NCI-H2227 treated with DMSO at 0.1 percent for 48 hours (cell line): ENCODE measurements at places on chromosomes 6 and 20.

DNA sequence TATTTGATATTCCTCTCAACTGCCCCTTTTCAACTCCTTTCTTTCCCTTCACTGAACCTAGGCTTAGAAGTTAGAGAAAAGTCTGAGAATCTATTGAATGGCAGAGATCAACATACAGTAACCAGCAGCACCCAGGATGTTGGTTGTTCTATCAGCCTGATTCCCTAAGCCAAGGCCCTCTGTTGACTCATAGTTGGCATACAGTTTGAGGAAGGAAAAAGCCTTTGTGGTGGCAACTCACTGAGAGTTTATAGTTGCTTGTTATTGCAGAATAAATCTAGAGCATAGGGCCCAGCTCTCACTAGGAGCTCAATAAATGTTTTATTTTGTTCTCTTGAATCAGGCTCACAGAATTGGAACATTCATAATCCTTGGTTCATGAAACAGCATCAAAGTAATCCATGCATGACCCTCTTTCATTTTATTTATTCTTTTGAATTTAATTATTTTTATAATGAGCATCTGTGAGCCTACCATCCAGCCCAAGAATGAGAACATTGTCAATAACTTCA, 119.1 kb upstream of the ADGRF1 start:
- DNase-seq: no peak

DNA sequence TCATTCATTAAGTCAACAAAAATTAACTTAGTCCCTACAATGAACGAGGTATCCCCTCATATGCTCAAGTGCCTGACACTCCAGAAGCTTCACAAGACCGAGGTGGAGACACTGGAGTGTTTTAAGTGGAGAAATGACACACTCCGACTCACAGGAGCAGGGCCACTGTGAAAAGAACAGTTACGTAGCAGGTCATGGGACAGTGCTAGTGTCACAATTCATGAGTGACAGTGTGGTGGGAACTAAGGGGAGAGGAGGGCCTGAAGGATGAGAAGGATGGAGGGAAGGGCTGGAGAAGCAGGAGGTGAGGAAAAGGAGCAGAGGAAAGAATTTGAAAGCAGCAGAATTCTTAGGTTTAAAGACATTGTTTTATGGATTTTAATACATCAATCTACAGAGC, 1.3 kb upstream of the HLA-A start:
- no peak for DNase-seq

GRCh38 chr6:23413327-23414050, 712.5 kb upstream of the NRSN1 start:
- DNase-seq: no peak

DNA sequence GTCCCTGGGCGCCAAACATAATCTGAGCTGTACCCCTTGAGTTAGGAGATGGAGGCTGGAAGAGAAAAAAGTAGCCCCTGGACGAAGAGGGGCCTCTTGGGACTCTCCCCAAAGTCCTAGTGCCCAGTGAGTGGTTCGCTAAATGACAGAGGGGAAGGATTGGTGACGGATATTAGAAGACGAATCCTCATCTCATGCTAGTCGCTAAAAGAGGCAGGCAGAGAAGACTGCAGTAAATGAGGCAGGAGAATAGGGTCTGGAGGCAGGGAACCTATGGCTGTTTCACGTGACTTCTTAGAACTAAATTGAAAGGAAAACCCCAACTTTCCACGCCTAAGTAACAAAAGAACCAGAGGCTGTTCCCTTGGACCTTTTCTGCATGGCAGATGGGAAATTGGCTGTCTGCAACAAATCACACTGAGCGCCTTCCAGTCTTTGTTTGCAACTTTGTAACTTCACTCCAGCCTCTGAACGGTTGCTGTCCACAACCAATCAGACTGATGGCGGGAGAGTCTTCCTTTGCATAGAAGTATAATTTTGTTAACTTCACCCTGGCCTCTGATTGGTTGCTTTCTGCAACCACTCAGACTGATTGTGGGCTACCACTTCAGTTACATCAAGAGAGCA, 731 bp upstream of the RBL1 start:
- DNase-seq: peak; percentile 53

DNA sequence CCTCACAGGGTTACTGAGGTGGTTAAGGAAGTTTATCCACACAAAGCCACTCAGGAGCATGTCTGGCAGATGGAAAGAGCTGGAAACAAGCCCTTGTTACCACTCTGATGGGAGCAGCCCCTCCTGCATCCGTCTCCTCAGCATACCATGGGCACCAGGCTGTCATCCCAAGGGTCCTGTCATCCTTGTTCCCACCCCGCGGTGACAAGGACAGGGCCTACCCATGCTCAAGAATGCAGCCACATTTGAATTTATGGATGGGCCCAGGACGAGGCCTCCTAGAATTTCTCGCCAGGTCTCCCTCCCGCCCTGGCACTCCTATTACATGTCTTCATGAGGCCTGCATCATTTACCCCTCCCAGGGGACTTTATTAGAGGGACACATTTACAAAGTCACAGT, 60.0 kb downstream of the NPEPL1 start:
- DNase-seq: no peak

DNA sequence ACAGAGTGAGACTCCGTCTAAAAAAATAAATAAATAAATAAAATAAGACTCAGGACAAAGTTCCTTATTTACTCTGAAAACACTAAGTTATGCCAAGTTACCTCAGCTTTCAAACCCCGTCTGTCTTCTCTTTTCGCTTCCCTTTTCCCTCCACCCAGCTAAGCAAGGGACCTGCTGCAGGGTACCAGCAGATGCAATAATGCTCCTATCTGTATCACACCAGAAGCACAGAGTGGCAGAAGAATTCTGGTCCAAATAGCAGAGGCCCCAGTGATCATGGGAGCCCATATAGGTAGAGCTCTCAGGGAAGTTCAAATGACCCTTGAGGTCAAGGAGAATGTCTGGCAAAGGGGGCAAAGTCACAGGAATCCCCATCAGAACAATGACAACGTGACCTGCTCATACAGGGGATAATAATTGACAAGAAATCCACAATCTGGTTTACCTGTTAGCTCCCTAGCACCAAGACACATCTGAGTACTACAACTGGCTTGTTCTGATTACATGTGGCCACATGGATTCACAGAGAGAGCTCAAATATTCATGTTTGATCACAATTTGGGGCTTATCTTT, 8.7 kb downstream of the GCM1 start:
- DNase-seq: no peak

GRCh38 chr6:70163795-70164194, 139.1 kb downstream of the COL9A1 start:
- DNase-seq: no peak

DNA sequence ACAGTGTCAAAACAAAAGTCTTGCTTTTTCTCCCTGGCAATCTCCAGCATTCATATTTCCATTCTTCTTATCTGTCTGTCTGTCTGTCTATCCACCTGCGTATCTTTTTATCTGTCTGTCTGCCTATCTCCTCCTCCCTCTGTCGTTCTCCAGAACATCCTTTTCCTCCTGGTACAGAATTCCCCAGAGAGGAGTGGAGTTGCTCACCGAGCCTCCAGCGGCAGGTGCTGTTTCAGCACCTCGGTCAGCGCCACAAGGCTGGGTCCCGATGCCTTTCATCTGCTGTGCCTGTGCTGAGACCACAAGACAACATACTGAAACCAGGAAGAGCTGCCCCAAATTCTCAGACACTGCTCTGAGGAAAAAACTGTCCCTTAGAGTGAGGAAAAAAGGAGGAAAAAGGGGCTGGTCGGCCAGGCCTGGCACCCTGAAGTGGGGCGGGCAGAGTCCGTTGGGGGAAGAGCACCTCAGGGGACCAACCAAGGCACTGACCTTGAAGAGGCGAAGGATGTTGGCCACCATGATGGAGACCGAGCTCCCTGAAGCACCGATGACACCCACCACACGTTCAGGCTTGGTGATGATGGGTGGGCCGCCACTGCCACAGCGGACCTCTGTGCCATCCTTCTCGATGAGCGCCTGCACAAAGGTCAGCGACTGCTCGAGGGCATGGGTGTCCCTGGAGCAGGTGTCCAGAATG, 13.3 kb downstream of the GRM4 start:
- no peak for DNase-seq

DNA sequence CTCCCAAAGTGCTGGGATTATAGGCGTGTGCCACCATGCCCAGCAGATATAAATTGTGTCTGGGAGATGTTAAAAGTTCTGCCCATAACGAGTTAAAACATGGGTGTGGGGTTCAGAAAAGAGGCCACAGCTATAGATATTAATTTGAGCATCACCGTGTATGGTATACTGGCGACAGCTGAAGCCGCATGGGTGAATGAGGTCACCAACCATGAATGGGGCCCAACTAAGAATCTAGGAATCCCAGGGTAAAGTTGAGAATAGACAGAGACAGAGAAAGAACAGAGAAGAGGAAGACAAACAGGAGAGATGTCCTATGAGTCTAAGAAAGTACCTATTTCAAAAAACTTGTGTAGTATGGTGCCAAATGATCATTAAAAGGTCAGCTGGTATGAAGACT, 50.9 kb downstream of the ILRUN start:
- no peak for DNase-seq

DNA sequence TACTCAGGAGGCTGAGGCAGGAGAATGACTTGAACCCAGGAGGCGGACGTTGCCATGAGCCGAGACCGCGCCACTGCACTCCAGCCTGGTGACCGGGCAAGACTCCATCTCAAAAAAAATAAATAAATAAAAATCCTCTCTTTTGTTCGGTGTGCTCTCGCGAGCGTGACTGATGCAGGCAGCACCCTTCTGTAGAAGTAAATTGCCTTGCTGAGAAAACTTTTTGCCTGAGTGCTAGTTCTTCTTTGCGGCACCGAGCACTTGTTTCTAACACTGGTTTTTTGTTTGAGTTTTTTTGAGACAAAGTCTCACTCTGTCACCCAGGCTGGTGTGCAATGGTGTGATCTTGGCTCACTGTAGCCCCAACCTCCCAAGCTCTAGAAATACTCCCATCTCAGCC, 30.5 kb downstream of the PLN start:
- no peak for DNase-seq

- DNase-seq: no peak
Measured at GRCh38 chr20:45111799-45112471, 3.0 kb downstream of the WFDC5 start.

DNA sequence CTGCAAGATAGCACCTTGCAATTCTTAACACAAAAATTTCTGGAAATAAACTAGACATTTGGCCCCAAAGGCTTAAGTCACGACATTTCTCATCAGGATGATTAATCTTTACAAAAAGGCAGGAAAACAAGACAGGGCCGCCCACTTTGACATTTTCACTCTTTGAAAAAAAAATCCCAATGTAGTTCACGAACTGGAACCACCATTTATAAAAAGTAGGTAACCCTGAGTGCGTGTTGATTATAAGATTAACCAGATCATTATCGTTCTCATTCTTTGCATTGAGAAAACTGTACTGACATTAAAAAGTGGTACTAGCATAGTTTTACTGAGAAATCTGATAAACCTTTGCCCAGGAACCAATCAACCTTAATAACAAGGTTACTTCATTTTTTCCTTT, 108.8 kb downstream of the HUS1B start:
- DNase-seq: no peak

- DNase-seq: peak; percentile 44
Measured at GRCh38 chr6:97850458-97851212, 567.6 kb upstream of the MMS22L start.

DNA sequence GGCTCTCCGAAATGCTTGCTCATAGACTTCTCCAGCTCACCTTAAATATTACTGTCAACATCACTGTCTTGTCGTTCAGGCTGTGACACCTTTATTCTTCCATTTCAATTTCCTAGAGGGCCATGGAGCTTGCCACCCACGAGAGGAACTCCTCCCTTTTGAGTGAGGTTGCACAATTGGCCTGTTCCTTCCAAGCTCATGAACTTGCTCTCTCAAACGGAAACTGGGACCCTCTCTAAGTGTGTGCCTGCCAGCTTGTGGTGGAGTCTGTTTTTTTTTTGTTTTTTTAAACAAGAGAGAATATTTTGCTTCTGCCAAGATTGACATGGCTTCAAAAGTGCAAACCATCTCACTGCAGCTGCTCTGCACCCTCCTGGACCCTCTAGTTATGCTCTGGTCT, 19.3 kb upstream of the IYD start:
- no peak for DNase-seq

GRCh38 chr20:40672095-40672494, 16.9 kb downstream of the MAFB start:
- no peak for DNase-seq

DNA sequence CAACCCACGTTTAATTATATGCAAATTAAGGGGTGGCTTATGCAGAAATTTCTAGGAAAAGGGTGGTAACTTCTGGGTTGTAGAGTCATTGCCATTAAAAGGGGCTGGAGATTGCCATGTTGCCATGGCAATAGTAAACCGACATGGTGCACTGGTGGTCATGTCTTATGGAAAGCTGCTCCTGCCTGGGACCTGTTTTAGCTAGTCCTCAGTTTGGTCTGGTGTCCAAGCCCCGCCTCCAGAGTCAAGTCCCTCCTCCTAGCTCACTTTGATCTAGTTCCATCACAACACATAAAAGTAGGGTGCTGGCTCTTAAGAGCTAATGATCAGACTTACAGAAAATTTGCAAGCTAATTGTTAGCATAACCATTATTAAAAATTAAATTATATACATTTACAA, 5.3 kb downstream of the SLC22A2 start:
- no peak for DNase-seq
